Tibial nerve (tissue), 4 donors: ENCODE measurements at places on chromosomes 2 and 18. TPM values are rescaled to one million over a fixed set of nuclear protein-coding genes. Genes with fewer than 3 reads are reported as not detected.

GRCh38 chr18:50806208-50806616, 13.6 kb downstream of the MRO start:
- no peak overlapping the region for H3K4me3 ChIP-seq
- H3K27me3 ChIP-seq, result no peaks in the 10 kb centered on the region
- no peaks in the 10 kb centered on the region for H3K36me3 ChIP-seq

- H3K4me1 ChIP-seq, result no peaks in the 10 kb centered on the region
- DNase-seq, result no peak
- no peaks in the 10 kb centered on the region for H3K36me3 ChIP-seq
Observed at GRCh38 chr2:15993232-15993610, 52.9 kb downstream of the MYCN start.

DNA sequence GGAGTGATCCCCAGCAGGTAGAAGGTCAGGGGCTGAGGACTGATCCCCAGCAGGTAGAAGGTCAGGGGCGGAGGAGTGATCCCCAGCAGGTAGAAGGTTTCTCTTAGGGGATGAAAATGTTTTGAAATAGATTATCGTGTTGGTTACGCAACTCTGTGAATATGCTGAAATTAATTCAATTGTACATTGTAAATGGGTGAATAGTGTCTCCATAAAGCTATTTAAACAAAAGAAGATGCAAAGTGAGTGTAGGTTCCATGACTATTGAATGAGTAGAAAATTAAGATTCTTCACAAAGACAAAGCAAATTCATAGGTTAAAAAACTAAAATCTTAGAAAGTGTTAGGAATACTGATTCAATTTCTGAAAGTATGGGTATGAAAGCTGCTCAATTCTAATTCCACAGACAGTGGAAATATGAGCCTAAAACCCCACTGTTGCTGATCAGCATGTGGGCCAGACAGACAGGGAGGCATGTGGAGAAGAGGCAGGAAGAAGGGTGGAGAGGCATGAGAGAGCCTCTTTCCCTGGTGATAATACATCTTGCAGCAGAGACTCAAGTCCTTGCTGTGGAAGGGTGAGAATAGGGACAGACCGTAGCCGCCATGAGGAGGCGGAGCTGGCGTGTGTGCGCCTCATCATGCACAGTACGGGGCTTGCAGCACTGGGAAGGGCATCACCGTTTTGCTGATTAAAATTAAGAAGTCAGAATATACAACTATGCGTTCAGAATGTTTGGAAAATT, 85.9 kb upstream of the NFATC1 start:
- no peaks in the 10 kb centered on the region for H3K4me1 ChIP-seq
- no peaks in the 10 kb centered on the region for H3K27me3 ChIP-seq
- no peak overlapping the region for H3K27ac ChIP-seq
- no peak for DNase-seq
- H3K4me3 ChIP-seq, result no peak overlapping the region
- peaks cover under 1% of the 10 kb centered on the region for H3K36me3 ChIP-seq

GRCh38 chr18:22063102-22063501, 106.3 kb upstream of the GATA6 start:
- H3K27ac ChIP-seq, result no peak overlapping the region
- H3K4me3 ChIP-seq, result no peak overlapping the region
- H3K27me3 ChIP-seq, result no peaks in the 10 kb centered on the region
- no peaks in the 10 kb centered on the region for H3K36me3 ChIP-seq
- H3K4me1 ChIP-seq, result no peaks in the 10 kb centered on the region
- no peak for DNase-seq

GRCh38 chr18:31250902-31251301, 67.1 kb upstream of the DSG1 start:
- no peaks in the 10 kb centered on the region for H3K36me3 ChIP-seq
- peaks cover 5% of the 10 kb centered on the region for H3K4me1 ChIP-seq
- DNase-seq, result no peak
- H3K27me3 ChIP-seq, result no peaks in the 10 kb centered on the region
- no peak overlapping the region for H3K27ac ChIP-seq

DNA sequence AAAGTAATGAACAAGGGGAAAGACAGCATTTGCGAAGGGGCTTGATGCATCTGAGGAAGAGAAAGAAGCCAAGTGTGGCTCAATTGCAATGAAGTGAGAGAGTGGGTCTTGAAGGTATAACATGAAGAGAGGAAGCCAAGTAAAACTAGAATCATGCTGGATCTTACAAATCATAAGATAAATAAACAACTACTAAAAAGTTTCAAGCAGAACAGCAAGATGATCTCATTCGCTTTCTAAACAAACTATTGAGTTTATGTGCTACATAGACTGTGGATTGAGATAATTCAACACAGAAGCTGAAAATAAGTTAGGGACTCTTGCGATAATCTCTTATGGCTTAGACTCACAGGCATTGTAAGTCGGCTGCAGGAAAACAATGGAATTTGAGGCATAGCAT, 1310.5 kb upstream of the NRXN1 start:
- no peak for DNase-seq
- H3K27me3 ChIP-seq, result no peaks in the 10 kb centered on the region
- no peak overlapping the region for H3K4me3 ChIP-seq

DNA sequence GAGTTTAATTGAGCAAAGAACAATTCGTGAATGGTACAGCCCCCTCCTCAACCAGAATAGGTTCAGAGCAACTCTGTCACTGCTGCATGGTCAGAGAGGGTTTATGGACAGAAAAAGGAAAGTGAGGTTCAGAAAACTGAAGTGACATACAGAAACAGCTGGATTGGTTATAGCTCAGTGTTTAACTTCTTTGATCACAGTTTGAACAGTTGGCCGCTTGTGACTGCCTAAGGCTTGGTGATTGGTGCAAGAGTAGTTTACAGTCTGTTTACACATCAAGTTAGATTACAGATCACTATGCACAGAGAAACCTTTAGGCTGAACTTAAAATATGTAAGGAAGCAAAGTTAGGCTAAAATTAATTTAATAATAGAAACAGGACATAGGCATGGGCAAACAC, 459.2 kb downstream of the KCNJ3 start:
- H3K4me1 ChIP-seq, result no peaks in the 10 kb centered on the region
- no peaks in the 10 kb centered on the region for H3K36me3 ChIP-seq
- DNase-seq, result no peak
- no peaks in the 10 kb centered on the region for H3K27me3 ChIP-seq
- H3K27ac ChIP-seq, result no peak overlapping the region

DNA sequence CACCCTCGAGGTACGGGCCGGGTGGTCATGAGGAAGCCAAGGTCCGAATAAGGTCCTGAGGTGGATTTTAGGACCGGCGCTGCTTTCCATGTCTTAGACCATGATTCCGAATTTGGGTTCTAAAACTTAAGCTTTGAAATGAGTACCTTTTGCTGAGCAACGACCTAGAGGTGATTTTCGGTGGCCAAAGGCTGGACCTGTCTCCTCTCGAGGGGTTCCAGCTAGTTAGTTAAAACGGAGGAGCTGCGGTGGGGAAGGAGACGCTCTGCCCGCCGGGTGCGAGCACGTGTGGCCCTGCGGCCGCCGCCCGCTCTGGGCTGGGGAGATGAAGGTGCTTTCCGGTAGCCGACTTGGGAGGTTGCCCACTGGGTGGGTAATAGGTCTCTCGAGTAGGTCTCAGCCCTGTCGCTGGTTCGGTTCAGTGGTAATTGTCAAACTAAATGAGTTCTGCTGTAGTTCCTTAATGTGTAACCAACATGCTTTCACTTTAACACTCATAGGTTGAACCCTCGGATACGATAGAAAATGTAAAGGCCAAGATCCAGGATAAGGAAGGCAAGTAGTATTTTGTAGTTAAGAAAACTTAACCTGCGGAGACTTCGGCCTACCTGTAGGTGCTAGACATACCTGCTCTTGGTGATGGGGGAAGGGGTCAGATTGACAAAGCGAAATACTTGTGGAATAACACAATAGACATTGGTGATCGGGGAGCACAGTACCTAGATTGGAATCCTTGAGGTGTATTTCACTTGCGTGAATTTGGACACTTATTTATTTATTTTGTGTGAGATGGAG, 572 bp downstream of the RPS27A start:
- H3K36me3 ChIP-seq, result peaks cover 52% of the 10 kb centered on the region
- no peak for DNase-seq
- H3K27me3 ChIP-seq, result no peaks in the 10 kb centered on the region
- H3K27ac ChIP-seq, result peak overlapping the region; percentile 88

GRCh38 chr2:209368406-209368805, 55.4 kb upstream of the MAP2 start:
- H3K27me3 ChIP-seq, result no peaks in the 10 kb centered on the region
- H3K4me3 ChIP-seq, result no peak overlapping the region
- H3K4me1 ChIP-seq, result no peaks in the 10 kb centered on the region

- H3K4me1 ChIP-seq, result no peaks in the 10 kb centered on the region
- DNase-seq, result no peak
- H3K27ac ChIP-seq, result no peak overlapping the region
- H3K36me3 ChIP-seq, result no peaks in the 10 kb centered on the region
- no peaks in the 10 kb centered on the region for H3K27me3 ChIP-seq
Observed at GRCh38 chr18:65632236-65632635, 118.6 kb upstream of the CDH7 start.

DNA sequence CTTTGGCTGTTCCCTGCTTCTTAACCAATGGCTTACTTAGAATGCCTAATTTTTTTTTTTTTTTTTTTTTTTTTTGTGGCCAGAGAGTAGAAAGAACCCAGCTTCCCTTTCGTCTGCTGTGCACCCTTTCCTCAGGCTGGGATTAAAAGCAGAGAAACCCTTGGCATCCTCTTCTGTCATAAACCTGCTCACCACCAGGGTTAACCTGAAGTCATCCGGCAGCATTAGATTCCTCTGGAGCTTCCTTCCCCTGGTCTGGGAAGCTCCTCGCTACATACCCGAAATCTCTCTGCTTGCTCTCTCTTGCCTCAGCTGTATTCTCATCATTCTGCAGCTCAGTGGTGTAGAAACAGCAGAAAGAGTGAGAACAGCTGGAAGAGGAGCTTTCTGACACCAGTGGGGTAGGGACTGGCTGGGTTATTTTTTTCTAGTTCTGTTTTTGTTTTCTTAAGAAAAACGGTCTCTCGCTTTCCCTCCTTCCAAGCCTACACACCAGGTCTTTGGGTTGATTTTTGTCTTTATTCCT, 339.0 kb upstream of the MEIS1 start:
- H3K4me3 ChIP-seq, result no peak overlapping the region
- H3K27ac ChIP-seq, result no peak overlapping the region
- no peaks in the 10 kb centered on the region for H3K27me3 ChIP-seq
- H3K36me3 ChIP-seq, result no peaks in the 10 kb centered on the region

GRCh38 chr2:96760986-96761832, 507 bp downstream of the CNNM4 start:
- peak overlapping the region; percentile 90 for H3K27ac ChIP-seq
- no peak for DNase-seq
- H3K27me3 ChIP-seq, result no peaks in the 10 kb centered on the region
- H3K4me3 ChIP-seq, result peak overlapping the region; percentile 67
- no peaks in the 10 kb centered on the region for H3K4me1 ChIP-seq

GRCh38 chr18:51666763-51667191, 469.3 kb upstream of the MEX3C start:
- no peaks in the 10 kb centered on the region for H3K36me3 ChIP-seq
- H3K27ac ChIP-seq, result no peak overlapping the region
- DNase-seq, result peak; percentile 13
- H3K4me3 ChIP-seq, result no peak overlapping the region

GRCh38 chr2:24559473-24560113, 68.5 kb downstream of the NCOA1 start:
- no peaks in the 10 kb centered on the region for H3K36me3 ChIP-seq
- DNase-seq, result no peak
- H3K4me3 ChIP-seq, result no peak overlapping the region

DNA sequence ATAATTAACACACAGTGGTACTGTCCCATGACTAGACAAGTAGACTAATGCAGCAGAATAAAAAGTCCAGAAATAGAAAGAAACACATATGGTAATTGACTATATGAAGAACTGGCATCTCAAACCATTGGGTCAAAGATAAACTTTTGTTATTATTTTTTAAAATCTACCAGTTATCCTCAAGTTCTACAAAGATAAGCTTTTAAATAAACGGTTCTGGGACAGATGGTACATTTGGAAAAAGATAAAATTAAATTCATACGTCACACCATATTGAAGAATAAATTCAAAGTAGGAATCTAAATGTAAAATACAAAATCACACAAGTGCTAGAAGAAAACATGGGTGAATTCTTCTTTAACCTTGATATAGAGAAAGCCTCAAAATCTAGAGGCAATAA, 37.6 kb upstream of the PLEKHM3 start:
- no peak overlapping the region for H3K4me3 ChIP-seq
- H3K4me1 ChIP-seq, result no peaks in the 10 kb centered on the region
- H3K27me3 ChIP-seq, result no peaks in the 10 kb centered on the region
- H3K27ac ChIP-seq, result no peak overlapping the region
- no peaks in the 10 kb centered on the region for H3K36me3 ChIP-seq

Gene TMEM169
- total RNA-seq, result 2.8 TPM

Gene SCN2A
- total RNA-seq, result 0.20 TPM

Gene ECEL1
- 1.0 TPM for total RNA-seq

Gene CYP1B1
- total RNA-seq, result 242 TPM

Gene ADAM23
- 6.9 TPM for total RNA-seq

Gene CREG2
- total RNA-seq, result not detected

Gene SPAST
- 18.6 TPM for total RNA-seq
